Cardiac septum (tissue), 1 donor: ENCODE measurements at places on chromosomes 5 and 9.

GRCh38 chr5:152456815-152457443, 51.9 kb upstream of the NMUR2 start:
- no peak for DNase-seq

DNA sequence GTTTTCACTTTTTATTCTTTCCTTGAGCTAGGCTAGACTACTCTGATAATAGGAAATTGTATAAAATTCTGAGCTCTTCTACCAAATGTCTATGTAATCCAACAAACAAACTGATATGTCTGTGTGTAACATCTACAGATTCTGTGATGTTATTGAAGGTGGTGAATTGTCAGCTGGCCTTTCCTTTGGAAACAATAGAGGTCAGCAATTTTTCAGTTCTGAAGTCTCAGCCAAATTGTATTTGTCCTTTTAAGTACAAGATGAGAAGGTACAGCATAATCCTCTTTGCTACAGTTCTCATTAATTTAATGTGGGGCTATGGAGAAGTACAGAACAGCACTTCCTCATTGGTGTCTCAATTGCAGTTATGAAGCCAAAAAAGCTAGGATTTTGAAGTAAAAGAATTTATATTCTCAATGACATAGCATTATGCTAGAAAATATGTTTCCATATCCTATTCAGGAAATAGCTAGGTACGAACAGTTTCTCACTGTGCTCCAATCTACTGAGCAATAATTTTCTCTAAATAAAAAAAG, 198.0 kb downstream of the HINT1 start:
- no peak for DNase-seq

GRCh38 chr9:75950998-75951397, 60.5 kb downstream of the PCSK5 start:
- no peak for DNase-seq

DNA sequence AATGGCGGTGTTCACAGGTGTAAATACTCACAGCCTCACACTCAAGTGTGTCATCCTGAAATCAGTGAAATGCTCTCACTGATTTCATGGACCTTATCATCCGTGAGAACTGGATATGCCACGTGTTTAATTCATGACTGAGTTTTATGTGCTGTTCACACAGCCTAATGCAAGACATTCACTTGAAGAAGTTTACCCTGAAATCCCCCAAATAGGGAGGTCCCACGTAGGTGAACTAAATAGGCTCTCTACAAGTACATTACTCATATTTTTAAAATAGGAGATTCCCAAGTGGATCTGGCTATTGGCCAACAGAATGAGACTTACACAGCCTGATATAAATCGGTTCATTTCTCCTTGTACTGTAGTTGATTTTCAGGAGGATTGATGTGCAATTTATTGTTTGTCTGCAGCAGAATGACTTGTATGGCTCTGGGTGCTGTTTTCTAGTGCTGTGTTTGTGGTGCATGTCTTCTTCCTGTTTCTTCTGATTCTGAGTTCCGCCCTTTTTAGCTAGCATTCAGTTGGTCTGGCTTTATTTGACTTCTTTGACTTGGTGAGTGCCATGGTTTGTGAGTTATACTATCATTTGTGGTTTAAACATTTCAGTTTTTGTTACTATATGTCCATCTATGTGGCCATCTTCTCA, 25.1 kb downstream of the TRIO start:
- DNase-seq: no peak

DNA sequence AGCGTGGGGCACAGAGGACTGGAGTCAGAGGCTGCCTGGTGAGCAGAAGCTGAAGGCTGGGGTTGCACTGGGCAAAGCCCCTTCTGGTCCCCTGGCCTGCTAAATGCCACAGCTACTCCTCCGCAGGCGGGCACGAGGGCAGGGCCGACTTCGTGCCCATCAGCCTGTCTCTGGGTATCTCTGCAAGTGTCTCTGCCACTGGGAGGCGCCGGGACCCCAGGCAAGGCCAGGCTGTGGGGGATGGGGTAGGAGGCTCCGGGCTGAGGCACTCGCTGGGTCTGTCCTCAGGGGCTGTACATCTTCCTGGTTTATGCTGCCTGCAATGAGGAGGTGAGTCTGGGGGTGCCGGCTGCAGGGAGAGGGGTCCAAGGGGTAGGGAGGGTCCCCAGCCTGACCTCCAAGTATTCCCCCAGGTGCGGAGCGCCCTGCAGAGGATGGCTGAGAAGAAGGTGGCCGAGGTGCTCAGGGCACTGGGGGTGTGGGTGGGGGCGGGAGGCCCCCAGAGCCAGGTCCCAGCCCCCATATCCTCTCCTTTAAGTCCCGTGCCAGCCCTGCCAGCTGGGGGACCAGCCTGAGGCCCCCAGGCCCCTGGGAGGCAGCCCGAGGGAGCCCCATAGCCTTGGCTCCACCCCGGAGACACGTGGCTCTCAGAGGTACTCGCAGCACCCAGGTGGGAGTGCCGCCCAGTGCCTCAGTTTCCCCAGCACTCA, 25.1 kb downstream of the ADGRD2 start:
- DNase-seq: no peak

GRCh38 chr5:168916266-168916665, 337.1 kb upstream of the PANK3 start:
- DNase-seq: no peak

- no peak for DNase-seq
Measured at GRCh38 chr5:120817044-120817985, 353.2 kb downstream of the PRR16 start.

- DNase-seq: no peak
Measured at GRCh38 chr9:76342858-76343257, 51.4 kb downstream of the RFK start.

GRCh38 chr5:179387151-179388110, 42.2 kb upstream of the ADAMTS2 start:
- DNase-seq: no peak

DNA sequence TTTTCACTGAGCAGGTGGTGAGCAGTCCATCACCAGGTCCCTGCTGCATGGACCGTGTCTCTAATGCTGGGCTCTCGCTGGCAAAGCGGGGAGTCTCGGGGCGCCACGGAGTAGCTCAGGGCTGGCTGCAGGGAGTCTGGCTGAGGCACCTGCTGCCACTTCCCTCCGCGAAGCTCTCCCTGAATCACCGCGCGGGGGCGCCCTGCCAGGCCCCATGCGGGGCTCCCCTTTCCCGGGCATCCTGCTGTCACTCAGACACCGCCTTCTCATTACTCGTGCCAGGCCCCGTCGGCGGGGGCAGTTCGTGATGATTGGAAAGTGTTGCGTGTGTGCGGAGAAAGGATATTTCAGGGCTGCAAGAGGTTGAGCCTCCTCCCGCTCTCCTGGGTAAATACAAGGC, 335.8 kb downstream of the IRX2 start:
- no peak for DNase-seq

- DNase-seq: no peak
Measured at GRCh38 chr9:110802416-110803035, 133.9 kb downstream of the MUSK start.

- DNase-seq: no peak
Measured at GRCh38 chr5:159768243-159768642, 148.0 kb upstream of the ADRA1B start.

DNA sequence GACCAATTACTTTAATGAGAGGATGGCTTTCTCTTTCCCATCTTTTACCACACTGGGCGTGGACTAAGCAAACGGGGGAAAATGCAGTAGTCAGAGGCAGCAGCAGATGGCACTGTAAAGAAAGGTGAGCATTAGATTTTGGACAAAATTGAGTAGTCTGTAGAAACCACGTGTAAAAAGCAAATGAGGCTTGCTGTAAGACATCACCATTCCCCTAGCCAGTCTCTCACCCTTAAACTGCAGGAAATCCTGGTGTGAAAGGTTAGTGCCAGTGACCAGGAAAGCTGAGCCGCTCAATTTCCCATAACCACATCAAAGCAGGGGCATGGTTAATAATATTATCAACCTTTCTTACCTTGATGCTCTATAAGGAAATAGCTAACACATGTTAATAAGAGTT, 31.8 kb downstream of the SPATA31C2 start:
- DNase-seq: no peak

- DNase-seq: no peak
Measured at GRCh38 chr5:124873188-124873587, 126.7 kb upstream of the ZNF608 start.

GRCh38 chr9:123957168-123957721, 27.3 kb upstream of the DENND1A start:
- DNase-seq: no peak

GRCh38 chr9:72977670-72978069, 24.8 kb upstream of the ALDH1A1 start:
- DNase-seq: no peak

DNA sequence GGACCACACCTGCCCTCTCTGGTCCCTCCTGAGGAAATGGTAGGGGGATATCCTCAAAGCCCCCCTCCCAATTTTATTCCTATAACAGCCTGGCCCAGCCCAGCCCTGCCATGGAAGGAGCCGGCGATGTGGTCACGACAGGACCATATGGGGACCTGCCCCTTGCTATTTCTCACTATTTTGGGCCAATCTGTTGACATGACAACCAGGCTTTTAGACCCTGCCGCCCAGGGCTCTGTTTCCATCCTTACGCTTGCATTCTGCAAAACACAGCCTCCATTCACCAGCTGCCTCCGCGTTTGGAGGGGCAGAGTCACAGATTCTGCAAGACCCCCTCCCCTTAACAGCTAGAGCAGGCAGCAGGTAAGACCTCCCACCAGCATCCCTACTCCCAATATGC, 112.2 kb downstream of the GABBR2 start:
- no peak for DNase-seq

- DNase-seq: no peak
Measured at GRCh38 chr5:35242702-35243258, 12.5 kb upstream of the PRLR start.

DNA sequence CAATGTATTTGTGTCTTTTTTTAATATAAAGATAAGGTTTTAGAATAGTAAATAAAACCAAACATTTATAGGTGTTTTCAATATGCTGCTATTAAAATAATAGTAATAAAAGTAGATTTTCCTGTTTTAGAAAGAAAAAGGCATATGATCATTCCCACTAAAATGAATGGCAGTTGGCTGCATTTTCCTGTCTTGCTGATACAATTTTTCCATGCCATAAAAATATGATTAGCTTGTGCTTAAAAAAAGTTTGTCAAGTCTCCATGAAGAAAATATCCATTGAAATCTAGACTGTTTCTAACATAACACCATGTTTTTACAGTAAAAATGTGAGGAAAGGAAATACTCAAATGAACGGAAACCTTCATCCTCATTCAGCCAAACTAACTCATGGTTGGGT, 65.0 kb downstream of the FBXL7 start:
- DNase-seq: no peak

DNA sequence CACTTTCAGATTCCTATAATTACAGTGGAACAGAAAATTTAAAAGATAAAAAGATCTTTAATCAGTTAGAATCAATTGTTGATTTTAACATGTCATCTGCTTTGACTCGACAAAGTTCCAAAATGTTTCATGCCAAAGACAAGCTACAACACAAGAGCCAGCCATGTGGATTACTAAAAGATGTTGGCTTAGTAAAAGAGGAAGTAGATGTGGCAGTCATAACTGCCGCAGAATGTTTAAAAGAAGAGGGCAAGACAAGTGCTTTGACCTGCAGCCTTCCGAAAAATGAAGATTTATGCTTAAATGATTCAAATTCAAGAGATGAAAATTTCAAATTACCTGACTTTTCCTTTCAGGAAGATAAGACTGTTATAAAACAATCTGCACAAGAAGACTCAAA, 29.5 kb downstream of the ZFYVE16 start:
- DNase-seq: no peak

- no peak for DNase-seq
Measured at GRCh38 chr5:57779383-57780223, 297.0 kb upstream of the ACTBL2 start.

GRCh38 chr5:27876071-27876470, 837.7 kb upstream of the CDH9 start:
- no peak for DNase-seq

DNA sequence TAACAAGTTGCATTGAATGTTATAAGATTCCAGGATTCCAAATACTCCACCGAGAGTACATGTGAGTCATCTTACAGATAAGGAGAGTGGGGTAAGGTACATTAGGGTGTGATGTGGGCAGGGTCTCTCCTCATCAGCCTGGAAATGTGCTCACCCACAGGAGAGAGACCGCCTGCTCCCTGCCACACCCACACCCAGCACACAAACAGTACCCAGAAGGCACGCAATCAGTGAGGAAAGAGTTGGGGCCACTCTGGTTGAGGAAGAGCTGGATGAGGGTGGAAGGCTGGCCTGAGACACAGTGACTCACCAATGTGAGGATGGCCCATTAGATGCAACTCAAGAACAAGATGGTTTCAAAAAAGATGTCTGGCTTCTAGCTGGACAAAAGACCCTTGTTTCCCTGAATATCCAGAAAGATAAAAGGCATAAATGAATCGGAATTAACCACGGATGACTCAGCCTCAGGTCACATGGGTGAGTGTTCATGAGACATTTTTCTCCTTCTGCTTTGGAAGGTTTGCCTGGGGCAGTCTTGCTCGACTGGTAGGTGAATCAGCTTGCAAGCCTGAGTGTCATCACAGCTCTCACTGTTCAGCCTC, 51.1 kb upstream of the LHFPL2 start:
- DNase-seq: no peak

DNA sequence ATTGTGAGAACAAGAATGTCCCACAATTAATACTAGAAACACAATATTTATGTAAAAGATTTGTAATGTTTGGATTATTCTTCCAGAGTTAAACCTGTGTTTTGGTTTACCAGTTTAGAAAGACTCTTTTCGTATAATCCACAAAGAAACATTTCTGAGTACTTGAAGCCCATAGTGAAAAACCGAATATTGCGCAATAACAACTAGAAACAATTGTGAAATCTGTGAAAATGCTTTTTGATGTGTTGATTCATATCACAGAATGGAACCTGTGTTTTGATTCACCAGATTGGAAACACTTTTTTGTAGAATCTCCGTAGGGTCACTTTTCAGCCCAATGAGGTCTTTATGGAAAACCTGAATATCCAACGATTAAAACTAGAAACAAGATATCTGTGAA, 386.2 kb downstream of the PRDM9 start:
- DNase-seq: no peak

DNA sequence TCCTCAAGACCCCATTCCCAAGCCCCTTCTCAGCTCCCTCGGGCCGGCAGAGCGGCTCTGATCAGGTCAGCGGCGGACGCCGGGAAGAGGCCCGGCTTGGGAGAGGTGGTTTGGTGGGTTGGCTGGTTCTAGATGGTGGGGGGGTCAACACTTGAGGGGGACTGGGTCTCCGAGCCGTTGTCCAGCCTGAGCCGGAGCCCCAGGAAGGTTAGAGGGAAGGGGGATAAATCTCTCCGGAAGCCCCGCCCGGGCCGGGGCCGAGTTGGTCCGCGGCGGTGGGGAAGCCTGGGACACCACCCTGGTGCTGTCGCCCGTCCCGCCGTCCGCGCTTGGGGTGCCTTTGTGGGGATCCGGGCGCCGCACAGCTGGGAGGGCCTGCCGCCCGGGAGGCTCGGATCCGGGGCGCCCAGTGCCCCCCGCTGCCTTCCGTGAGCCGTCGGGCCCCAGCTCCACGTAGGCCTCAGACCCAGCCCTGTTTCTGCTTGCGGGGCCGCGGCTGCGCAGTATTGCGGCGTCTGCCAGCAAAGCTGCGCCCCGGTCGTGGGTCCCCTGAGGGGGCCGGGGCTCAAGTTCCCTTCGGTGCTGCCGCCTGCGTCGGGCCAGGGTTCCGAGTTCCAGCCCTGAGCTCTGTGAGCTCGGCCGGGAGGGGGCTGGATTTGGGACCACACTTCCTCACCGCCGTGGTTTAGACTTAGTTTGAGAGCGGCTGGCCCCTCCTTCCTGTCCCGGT, 542 bp upstream of the TRIM52 start:
- DNase-seq: peak; percentile 88

GRCh38 chr5:176742246-176743105, 67.9 kb upstream of the UNC5A start:
- DNase-seq: no peak
